ENCODE measurements at places on chromosomes 12 and 14.

GRCh38 chr14:94011795-94012194, 14.3 kb upstream of the OTUB2 start:
- no peak for DNase-seq

DNA sequence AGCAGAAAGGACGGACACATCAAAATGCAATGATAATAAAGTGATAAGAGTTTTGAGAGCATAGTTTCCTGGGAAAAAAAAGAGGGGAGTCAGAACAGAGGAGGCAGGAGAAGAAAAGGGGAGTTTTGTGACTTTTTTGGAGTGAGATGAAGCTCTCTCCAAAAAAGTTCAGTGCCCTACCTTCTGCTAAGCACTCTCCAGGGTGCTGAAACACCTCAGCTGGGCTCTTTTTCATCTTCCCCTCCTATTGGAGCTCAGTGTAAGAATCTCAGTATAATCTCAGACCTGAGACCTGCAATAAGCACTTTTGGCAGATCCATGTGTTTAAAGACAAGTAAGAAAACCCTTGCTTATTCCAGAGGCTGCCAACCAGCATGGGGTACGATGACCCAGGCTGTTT, 58.9 kb upstream of the SRRM4 start:
- no peak for DNase-seq

- DNase-seq: no peak
Observed at GRCh38 chr12:6612247-6612646, 5.1 kb upstream of the CHD4 start.

- DNase-seq: no peak
Observed at GRCh38 chr14:74346341-74346740, 1.9 kb upstream of the VRTN start.

DNA sequence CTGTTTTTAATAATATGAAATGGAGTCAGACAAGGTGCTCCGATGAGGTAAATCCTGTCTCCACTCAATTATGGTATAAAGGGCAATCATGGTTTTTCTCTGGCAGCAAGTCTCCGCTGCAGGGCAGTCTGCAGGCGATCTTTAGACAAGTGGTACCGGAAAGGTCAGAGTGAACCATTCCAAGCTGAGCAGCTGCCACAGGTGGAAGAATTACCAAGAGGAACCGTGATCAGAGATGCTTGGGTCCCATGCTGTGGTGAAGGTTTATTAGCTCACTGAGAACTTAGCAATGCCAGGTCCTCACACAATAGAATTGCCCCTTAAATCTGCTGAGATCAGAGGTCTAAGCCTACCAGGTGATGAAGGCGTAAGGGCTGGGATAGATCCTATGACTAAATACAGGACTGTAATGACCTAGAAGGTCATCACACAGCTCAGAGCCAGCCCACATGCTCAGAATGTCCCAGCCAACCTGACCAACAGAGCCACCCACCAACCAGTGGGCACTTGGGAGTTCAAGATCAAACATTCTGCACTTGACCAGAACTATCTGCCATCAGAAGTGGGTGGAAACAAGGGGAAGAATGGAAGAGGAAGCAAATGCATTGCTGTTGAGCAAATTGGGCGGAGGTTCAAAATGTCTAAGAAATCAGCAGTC, 175.2 kb upstream of the BCL2L14 start:
- DNase-seq: no peak

- DNase-seq: no peak
Observed at GRCh38 chr12:28776913-28777422, 372.1 kb upstream of the FAR2 start.

DNA sequence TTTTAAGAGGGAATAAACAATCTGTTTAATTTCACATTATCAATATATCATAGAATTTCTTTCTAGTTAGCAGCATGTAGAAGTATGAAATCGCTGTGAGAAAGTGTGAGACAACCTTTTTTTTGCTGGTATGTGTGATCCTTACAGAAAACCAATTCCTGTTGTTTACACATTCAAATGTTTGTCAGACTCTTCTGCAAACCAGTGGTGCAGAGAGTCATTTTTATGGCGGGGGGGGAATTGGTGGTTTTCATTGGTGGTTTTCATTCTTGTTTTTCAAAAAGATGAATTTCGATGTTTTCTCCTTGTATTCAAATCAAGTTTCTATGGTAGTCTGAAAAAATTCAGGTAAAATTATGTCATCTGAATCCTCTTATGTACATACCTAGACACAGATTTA, 57.8 kb downstream of the SLC25A21 start:
- DNase-seq: no peak

Measured in GM18507 (cell line).